ENCODE measurements at places on chromosomes 16 and 17.

DNA sequence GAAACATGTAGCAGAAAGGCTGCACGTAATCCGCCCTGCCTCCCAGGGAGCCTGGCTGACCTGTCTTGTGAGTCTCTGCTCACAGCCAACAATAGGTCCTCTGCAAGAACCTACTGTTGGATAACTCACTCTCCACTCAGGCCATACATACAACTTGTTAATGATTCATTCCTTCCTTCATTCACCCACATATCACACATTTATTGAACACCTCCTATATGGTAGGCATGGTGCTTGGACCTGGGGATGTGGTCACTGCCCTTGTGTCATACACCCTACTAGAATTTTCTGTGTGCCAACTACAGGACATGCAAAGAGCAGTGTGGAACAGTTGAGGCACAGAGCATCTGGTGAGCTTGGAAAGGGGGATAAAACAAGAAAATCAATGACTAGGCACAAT, 28.1 kb upstream of the HNF1B start:
- DNase-seq = no peak

- DNase-seq = no peak
These were observed 216.7 kb downstream of the SHISA9 start for GRCh38 chr16:13118091-13118490.

DNA sequence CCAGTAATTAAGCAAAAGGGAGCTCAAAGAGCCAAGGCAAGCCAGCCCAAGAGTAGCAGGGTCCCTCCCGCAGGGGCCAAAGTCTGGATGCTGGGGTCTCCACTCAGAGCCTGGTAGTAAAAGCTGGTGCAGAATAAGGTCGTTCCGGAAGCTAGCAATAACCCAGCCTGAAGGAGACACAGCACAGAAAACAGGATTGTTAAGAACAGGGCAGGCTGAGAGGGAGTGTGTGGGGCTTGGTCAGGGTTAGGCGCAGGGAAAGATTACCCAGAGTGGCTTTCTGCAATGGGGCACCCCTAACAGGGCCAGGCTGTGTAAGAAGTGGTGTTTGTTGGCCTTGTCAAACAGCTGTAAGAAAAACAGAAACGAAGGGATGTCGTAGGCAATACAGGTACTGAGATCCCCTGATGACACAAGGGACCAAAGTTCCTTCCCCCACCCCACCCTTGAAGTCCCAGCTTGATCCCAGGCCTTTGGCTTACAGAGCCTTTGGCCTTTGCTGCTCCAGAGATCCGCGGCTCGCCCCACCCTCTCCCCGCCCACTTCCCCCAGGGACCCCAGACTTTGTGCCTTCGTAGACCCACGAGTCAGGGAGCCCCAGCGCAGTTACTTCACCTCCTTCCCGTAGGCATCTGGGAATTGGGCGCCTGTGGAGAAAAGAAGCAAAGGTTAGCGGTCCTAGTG, 712 bp downstream of the TMEM256 start:
- DNase-seq = no peak

- no peak for DNase-seq
These were observed 92.6 kb upstream of the ASIC2 start for GRCh38 chr17:33385713-33386112.

Data from NCI-H1417 treated with DMSO at 0.1 percent for 48 hours (cell line).